ENCODE measurements at places on chromosomes 5 and 9.

DNA sequence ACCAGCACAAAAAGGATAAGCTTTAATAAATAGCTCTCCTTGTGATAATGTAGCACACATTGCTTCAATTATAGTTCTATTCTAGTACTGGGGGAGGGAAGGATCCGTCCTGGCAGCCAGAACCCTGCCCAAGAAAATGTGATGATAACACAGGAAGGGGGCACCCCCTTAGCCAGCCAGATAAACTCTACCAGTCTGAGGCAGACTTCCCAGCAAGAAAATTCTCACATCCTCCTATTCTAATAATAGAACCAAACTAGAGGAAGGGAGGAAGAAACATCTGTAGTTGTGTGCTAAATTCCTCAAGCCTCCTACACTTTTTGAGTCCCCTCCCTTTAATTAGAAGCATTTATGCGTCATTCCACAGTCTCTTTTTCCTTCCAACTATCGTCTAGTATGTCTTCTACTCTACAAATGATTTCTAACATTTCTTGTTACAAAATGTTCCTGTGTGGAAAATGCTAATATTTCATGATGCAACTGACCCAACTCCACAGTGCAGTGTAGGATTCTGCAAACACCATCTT, 261.0 kb downstream of the SEMA5A start:
- DNase-seq, result no peak

DNA sequence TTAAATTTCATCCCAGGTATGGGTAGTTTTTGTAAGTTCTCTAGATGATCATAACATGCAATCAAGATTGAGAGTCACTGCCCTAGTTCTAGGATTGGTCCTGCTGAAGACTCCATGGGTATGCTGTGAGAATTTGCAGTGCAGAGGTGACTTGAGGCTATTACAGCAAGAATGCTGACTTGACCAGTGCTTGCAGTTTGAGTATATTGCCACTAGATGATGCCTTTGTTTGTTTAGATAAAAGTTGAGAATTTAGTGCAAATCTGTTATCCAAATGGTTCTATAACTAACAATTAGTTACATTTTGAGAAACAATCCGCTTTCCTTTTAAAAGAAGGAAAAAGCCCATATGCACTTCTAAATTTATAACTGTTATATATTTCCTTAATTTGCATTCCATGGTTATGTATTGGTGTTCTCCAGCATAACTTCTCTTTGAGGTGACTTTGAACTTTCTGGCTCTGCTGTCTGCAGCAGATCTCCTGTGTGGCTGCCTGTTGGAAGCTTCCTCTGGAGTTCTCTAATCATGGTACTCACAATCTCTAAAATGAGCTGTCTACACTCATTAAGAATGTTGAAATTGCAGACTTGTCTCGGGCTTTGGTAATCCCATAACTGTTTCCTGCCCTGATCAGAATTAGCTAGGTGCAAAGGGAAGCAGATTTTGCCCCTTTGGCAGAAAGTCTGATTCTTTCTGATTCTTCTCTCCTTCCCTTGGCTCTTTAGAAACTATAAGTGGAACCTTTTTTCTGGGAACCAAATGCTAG, 24.9 kb downstream of the MELK start:
- DNase-seq, result no peak

DNA sequence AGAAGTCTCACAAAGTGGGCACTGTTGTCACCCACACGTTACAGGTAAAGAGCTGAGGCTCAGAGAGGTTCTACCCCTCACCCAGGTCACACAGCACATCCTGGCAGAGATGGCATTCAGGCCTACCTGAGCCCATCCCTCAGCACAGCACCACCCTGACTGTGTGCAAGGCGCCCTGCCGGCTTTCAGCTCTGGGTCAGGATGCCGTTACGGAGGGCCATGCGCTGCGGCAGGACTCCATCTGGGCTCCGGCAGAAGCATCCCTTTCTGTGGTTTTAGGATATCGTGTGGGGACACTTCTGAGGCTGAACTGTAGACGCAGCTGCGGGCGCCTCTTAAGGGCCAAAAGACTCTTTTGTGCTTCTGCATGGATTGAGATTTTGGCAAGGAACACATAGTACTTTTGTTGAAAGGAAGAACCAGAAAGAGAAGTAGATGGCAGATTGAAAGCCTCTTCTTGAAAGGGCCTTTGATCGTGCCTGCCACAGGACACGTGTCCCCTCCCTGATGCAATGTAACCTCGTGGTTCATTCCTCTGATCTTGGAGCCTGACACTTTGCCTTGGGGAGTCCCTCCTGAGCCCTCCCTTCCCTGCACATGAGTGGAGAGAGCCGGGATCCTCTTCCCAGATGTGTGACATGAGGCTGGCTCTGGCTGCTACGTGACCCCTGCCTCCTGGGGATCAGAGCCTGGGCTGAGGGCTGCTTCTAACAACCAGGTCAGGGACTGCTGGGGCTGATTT, 31.3 kb downstream of the USP20 start:
- DNase-seq, result peak; percentile 54

DNA sequence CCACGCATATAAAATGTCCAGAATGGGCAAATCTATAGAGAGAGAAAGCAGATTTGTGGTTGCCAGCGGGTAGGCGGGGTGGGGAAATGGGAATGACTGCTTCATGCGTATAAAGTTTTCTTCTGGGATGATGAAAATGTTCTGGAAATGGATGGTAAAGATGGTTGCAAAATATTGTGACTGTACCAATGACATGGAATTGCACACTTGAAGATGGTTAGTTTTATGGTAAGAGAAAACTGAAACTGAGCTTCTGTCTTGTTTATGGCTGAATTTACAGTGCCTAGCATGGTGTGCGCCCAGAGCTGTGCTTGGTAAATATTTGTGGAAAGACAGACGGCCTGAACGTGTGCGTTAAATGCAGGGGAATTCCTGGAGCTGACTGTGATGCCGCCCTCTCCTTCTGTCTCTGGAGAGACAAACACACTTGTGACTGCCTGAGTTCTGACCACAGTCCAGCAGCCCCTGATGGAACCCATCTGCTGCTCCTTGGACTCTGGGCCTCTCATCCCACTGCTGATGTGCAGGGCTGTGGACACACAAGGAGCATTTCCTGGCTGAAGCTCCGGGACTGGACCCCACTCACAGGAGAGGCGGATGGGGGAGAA, 8.6 kb upstream of the PTGES start:
- no peak for DNase-seq

DNA sequence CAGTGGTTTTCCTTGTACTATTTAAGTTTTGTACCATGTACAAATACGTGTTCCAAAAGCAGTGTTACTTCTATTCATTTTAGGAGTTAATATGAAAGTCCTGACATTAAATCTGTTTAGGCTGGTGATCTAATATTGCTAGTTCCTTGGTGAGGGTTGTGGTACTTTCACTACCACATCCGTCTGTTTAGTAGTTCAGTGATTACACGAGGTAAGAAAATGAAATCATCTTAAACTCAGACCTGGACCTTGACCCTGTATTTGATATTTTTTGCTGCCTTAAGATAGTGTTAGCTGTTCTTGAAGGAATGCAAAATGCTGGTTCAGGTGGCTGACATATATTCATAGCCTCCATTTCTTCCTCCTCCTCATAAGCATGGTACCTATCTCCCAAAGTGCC, 50.3 kb downstream of the MTAP start:
- DNase-seq, result no peak

DNA sequence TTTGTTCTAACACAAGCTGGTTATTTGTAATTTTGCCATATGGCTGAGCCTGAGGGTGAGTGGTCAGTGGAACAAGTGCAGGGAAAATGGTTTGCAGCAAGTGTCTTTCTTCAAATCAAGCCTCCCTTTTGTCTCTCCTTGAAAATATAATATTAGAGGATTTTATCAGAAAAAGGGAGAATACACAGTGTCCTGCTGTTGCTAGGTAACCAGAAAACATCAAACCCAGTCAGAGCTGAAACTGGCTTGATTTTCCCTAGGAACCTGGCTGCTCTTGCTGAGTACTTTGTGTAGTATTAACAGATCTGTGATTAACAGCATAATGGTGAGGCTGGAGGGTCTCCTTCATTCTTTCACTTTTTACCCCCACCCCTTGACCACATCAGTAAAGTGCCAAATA, 314.0 kb downstream of the ARHGEF28 start:
- DNase-seq, result no peak

- DNase-seq, result no peak
These were observed 78.2 kb downstream of the ATP10B start for GRCh38 chr5:160773646-160774410.

DNA sequence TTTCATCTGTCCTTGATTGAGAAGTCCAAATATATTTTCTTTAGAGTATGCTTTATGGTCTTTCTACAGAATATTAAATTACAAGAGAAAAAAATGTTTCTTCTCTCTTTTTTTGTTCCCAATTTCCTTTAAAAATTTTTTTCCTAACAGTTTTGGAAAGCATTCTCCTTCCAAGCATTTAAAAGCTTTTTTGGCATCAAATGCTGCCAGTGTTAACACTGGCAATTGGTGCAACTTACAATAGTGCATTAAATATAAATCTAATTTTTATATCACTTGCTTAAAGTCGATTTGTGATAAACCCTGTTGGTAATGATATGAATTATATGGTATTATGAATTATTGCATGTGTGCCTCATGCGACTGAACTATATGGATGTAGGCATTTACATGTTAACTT, 165.9 kb upstream of the ELL2 start:
- no peak for DNase-seq

GRCh38 chr5:119358530-119358900, 2.7 kb downstream of the TNFAIP8 start:
- no peak for DNase-seq

- no peak for DNase-seq
These were observed 1.1 kb upstream of the GABRP start for GRCh38 chr5:170782438-170782837.

GRCh38 chr5:177440990-177441780, 5.4 kb upstream of the PRR7 start:
- DNase-seq, result no peak

DNA sequence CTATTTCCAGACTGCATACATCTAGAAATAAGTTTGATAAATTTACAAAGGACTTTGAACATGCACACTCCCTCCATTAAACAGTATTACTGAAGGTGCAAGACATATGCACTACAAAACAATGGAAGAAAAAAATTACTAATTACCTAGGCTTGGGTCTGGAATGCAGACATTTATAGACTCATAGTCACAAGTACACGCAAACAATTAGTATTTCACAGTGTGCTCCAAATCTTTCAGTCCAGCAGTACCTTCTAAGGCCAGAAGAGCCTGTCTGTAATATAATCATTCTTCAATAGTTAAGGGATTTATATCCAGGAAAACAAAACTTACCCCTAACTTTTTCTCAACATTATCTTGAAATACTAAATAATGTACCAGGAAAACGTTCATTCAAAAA, 11.2 kb downstream of the RICTOR start:
- no peak for DNase-seq

DNA sequence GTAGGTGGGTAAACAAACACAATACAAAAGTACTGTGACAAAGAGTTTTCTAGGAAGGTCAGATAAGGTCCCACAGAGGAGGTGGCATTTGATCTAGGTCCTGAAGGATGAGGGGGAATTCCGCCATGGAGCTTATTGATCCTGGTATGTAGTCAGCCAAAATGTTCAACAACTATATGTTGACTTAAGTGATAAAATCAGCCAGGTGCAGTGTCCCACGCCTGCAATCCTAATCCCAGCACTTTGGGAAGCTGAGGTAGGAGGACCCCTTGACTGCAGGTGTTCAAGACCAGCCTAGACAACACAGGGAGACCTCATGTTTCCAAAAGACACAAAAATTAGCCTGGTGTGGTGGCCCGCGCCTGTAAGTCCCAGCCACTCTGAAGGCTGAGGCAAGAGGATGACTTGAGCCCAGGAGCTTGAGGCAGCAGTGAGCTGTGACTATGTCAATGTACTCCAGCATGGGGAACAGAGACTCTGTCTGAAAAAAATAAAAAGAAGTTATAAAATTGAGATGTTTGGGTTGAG, 46.4 kb upstream of the PLIN2 start:
- DNase-seq, result no peak

GRCh38 chr9:13410566-13411031, 131.1 kb upstream of the MPDZ start:
- DNase-seq, result no peak

DNA sequence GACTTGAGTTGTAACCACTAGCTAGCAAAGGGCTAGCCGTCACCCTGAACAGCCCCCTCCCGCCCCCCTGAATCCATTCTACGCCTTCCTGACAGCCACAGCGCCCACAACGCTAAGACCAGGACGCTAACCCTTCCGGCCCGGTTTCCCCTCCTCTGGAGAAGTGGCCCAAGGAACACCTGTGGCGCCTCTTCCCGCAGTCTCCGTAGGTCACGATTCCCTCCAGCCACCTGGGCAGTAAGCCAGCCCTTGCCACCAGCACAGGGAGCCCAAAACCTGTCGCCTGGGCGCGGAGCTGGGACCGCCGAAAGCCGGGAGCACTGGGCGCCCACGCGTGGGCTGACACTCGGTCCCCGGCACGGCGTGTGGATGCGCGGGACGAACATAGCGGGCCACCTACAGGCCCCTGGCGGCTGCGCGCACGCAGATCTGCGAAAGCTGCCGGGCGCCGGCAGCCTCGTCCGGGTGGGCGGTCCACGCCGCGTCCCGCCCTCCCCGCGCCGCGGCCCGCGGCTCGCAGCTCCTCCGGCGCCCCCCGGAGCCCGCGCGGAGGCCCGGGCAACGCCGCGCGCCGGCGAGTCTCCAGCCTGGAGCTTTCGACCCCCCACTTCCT, 596 bp downstream of the IRF1 start:
- peak; percentile 65 for DNase-seq

DNA sequence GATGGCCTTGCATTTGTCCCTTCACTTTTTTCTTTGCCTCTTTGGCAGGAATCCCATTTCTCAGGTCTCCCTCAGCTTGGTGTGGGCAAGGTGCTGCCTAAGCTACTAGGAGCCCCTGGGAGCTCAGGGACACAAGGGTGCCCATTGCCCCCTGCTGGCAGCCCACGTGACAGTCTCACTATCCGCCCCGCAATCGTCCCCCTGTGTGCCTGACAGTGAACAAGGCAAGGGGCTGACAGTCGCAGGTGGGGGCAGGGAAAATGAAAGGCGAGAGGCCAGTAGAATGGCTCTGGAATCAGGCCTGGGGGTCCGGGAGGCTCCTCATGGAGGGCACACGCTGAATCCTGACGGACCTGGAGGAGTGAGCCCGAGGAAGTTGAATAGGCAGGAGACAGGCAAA, 2.0 kb upstream of the PCDH12 start:
- peak; percentile 60 for DNase-seq

DNA sequence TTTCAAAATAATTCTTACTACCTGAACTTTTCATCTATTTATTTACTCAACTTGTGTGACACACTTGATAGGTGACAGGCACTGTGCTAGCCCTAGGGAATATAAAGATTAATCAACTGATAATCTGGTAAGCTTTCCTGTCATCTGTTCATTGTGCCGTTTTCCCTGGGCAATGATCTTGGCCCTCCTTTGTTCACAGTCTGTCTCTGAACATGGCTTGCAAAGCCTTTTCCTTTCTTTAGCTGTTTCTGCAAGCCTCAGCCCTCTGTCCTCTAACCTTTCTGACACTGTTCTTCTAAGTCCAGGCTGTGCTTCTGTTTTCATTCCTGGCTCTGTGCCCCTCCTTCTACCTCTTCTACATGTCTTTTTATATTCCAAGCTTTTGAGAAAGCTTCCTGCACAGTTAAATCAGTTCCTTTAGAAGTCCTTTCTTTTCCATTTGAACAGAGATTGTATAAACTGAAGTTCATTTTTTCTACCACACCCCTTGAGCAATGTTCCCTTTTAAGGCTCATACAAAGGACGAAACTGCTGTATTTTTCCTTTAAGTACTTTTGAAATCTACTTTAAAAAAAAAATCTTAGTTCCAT, 803.0 kb upstream of the ZNF608 start:
- DNase-seq, result no peak

All from activated T-cell treated with anti-CD3 and anti-CD28 coated beads, Interleukin-2, amount 50 U/mL, for 48 hours (primary cell).